ENCODE measurements at places on chromosomes 11 and 22.

DNA sequence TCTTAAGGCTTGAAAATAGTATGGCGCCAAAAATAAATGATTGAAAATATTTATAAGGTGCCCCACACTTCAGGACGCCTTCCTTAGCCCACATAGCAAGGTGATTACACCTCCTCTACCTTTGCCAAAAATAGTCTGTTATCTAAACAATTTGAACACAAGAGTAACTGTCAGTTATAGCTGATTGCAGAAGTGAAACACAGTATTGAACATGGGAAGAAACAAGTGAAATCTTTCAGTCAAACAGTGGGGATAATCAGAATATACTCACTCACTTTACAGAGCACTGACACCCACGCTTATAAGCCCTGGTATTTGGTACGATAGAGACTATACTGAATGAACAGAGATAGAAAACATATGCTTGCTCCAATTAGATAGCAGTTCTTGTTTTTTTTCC lies 203.1 kb downstream of the RAB38 start:
- no peak overlapping the region for H3K27ac ChIP-seq
- H3K4me1 ChIP-seq = no peaks in the 10 kb centered on the region

- H3K36me3 ChIP-seq = peaks cover 14% of the 10 kb centered on the region
- H3K27ac ChIP-seq = no peak overlapping the region
- H3K4me3 ChIP-seq = no peak overlapping the region
- DNase-seq = no peak
- peaks cover 10% of the 10 kb centered on the region for H3K4me1 ChIP-seq
Measured at GRCh38 chr22:39800790-39801520, 92.6 kb downstream of the ENTHD1 start.

DNA sequence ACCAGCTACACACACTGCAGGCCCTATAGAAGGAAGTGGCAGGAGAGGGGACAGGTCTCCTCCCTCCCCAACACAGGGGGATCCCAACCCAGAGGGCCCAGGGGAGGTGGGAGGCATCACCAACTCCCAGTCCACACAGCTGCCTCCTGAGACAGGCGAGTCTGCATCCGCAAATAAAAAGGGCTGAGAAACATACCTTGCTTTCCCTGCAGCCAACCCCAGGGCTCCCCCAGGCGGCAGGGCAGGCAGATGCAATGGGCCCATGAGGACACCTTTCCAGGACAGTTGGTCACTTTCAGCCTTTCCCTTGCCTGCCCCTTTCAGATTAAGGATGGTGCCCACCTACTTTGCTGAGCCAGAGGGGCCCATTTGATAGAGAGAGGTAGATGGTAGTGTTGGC lies 180.0 kb downstream of the BRD1 start:
- no peak for DNase-seq
- peaks cover 7% of the 10 kb centered on the region for H3K36me3 ChIP-seq
- H3K27me3 ChIP-seq = no peaks in the 10 kb centered on the region
- no peak overlapping the region for H3K4me3 ChIP-seq

DNA sequence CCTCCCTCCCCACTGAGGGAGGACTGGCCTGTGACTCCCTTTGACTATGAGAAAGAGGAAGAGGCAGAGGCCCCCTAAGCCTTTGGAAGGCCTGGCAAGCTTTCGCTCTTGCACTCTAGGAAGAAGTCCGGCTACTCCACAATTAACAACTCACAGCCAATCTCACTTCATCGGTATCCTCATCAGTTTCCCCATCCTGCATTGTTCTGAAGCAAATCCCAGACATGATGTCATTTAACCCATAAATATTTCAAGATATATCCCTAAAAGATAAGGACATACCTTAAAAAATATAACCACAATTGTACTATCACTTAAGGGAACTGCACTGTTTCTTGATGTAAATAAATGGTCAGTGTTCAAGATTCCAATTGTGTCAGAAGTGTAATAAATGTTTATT lies 63.1 kb downstream of the CWC15 start:
- no peaks in the 10 kb centered on the region for H3K27me3 ChIP-seq
- DNase-seq = no peak
- no peaks in the 10 kb centered on the region for H3K36me3 ChIP-seq
- H3K4me3 ChIP-seq = no peak overlapping the region
- H3K27ac ChIP-seq = no peak overlapping the region

- H3K4me3 ChIP-seq = no peak overlapping the region
- no peaks in the 10 kb centered on the region for H3K27me3 ChIP-seq
- no peak overlapping the region for H3K27ac ChIP-seq
- H3K36me3 ChIP-seq = no peaks in the 10 kb centered on the region
- H3K4me1 ChIP-seq = no peaks in the 10 kb centered on the region
Measured at GRCh38 chr11:132264616-132265015, 894.2 kb downstream of the NTM start.

- no peaks in the 10 kb centered on the region for H3K27me3 ChIP-seq
- H3K4me1 ChIP-seq = peaks cover 5% of the 10 kb centered on the region
- H3K36me3 ChIP-seq = no peaks in the 10 kb centered on the region
- DNase-seq = no peak
- H3K27ac ChIP-seq = no peak overlapping the region
Measured at GRCh38 chr22:35872451-35872850, 154.8 kb downstream of the APOL5 start.

DNA sequence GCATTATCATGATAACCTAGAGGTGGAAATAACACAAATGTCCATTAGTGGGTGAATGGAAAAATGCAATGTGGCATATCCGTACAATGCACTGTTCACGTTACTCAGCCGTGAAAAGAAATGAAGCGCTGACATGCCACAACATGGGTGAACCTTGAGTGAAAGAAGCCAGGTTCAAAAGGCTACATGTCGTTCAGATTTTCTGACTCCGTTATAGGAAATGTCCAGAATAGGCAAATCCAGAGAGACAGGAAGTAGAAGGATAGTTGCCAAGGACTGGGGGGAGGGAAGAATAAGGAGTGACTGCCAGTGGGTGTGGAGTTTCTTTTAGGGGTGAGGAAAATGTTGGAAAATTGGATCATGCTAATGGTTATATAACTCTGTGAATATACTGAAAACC lies 133.8 kb downstream of the ATXN10 start:
- H3K4me3 ChIP-seq = no peak overlapping the region
- H3K4me1 ChIP-seq = peaks cover 4% of the 10 kb centered on the region
- peaks cover 7% of the 10 kb centered on the region for H3K36me3 ChIP-seq
- no peaks in the 10 kb centered on the region for H3K27me3 ChIP-seq
- no peak for DNase-seq

GRCh38 chr11:27968461-27968860 lies 139.5 kb downstream of the KIF18A start:
- H3K36me3 ChIP-seq = no peaks in the 10 kb centered on the region
- no peaks in the 10 kb centered on the region for H3K27me3 ChIP-seq
- no peak overlapping the region for H3K27ac ChIP-seq
- DNase-seq = no peak
- H3K4me3 ChIP-seq = no peak overlapping the region

Data from activated CD4-positive, alpha-beta memory T cell treated with anti-CD3 and anti-CD28 coated beads, Interleukin-2, amount 10 ng/mL, durations not matched to agents 7 days and 5 days (primary cell).